ENCODE measurements at places on chromosomes 5 and 9.

DNA sequence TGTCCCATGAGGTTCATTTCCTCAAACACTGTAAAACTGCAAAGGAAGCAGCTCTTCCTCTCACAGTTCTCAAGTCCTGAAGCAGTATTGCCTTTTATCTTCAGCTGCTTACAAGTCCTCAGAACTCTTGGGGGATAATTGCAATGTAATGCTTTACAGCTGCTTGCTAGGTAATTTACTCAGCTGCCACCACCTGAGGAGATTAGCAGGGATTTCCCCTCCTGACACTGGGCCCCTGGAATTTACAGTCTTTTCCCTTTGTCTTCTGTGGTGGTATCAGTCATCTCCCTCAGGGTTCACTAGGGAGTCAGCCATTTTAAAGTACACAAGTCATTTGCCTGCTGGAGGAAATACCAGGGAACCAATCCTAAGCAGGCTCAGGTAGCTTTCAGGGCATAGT lies 754.3 kb upstream of the GRAMD2B start:
- no peak for DNase-seq

DNA sequence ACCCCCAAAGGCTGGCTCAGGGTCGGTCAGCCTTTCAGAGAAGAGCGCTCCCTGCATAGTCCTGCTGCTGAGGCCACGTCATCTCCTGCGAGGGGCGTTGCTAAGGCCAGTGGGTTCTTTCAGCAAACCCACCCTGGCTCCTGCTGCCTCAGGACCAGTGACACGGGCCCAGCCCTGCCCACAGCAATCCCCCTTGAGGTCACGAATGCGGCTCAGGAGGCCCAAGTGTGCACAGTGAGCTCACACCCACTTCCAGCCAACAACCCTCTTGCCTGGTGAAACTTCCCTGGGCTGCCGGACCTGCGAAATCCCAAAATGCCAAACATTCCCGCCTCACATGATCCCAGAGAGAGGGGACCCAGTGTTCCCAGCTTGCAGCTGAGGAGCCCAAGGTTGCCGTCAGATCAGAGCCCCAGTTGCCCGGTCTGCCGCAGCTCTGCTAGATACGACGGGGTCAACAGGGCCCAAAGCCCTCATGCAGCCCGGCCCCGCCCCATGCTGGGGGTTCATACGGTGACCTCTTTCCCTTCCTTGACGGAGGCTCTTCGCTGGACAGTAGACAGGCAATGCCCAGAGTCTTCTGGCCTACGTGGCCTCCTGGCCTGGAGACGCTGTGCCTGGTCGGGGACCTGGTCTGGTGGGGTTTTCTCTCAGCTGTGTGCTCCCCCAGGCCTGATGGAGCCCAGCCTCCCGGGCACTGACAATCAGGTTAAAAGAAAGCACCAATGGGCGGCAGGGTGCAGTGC lies 116.4 kb upstream of the COL5A1 start:
- DNase-seq: no peak

- no peak for DNase-seq
These were observed 188.4 kb downstream of the ACER2 start for GRCh38 chr9:19597176-19597575.

DNA sequence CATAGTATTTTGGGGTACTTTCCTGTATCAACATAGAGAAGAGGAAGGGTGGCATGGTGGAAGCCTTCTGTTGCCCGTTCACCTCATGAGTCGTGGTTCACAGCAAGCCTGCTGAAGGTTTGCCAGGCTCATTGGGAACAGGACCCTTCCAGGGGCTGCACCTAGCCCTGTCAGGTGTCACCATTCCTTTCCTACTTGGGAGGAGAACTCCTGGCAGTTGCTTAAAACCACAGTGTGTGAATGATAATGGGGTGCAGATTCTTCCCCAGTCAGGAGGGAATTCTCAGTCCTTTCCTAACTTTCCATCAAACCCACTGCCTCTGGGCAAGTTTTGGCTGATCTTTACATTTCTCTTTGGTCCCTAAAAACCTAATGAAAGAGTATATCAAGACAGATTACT lies 99.4 kb upstream of the CTNND2 start:
- no peak for DNase-seq

GRCh38 chr9:128225770-128226411 lies 22.7 kb downstream of the DNM1 start:
- no peak for DNase-seq

- no peak for DNase-seq
These were observed 88.9 kb upstream of the BNC2 start for GRCh38 chr9:16959391-16959790.

- DNase-seq: no peak
These were observed 280.3 kb downstream of the ARHGEF28 start for GRCh38 chr5:73906277-73906676.

GRCh38 chr5:117947836-117948235 lies 1040.5 kb downstream of the DTWD2 start:
- no peak for DNase-seq

DNA sequence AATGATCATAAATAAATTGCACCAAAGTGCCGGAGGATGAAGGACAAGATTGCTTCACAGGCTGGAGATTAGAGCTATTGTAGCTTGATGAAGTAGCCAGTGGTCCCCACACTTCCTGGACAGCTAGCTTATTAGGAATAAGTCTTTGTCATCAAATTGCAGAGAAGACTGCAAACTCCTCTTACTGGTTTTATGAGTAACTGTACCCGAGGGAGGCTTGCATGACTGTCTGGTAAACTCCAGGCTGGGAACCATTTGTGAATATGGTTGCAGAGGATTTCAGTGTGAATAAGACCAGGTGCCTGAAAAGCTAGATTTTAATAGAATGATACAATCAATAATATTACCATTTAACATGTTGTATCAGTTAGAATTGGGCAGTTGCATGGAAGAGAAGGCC lies 36.5 kb upstream of the SEMA5A start:
- no peak for DNase-seq

GRCh38 chr5:51380603-51381207 lies 2.5 kb upstream of the ISL1 start:
- no peak for DNase-seq

DNA sequence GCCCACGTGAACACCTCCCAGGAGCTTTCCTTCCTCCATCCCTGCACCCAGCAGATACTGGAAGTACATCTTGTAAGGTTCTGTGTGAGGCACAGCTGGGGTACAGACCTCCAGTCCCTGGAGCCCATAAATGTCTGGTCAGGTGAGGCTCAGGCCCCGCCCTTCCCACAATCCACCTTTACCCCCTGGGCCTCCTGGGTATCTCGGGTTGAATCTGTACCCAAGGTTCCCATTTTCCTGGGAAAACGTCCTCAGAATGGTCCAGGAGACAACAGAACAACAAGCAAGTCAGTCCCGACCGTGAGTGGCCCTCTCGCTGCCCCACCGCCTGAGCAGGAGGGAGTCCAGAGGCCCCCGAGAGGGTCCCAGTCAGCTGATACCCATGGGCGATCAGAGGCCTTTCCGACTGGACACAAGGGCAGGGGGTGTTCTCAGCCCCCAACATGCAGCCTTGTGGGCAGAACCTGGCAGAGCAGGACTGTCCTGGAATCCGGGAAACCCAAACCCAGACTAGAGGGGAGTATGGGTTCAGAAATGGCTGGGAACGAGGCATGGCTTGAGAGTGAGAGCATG lies 4.3 kb downstream of the SPATA31E1 start:
- DNase-seq: no peak

- DNase-seq: no peak
These were observed 1138.2 kb downstream of the TAF11L14 start for GRCh38 chr5:18772475-18772874.

GRCh38 chr9:37836386-37836785 lies 35.8 kb downstream of the DCAF10 start:
- DNase-seq: no peak

GRCh38 chr9:94960964-94961363 lies 234.5 kb downstream of the AOPEP start:
- DNase-seq: no peak

GRCh38 chr5:156534906-156535485 lies 208.0 kb downstream of the SGCD start:
- DNase-seq: no peak

- DNase-seq: no peak
These were observed 107.4 kb downstream of the MCTP1 start for GRCh38 chr5:95177456-95177855.

DNA sequence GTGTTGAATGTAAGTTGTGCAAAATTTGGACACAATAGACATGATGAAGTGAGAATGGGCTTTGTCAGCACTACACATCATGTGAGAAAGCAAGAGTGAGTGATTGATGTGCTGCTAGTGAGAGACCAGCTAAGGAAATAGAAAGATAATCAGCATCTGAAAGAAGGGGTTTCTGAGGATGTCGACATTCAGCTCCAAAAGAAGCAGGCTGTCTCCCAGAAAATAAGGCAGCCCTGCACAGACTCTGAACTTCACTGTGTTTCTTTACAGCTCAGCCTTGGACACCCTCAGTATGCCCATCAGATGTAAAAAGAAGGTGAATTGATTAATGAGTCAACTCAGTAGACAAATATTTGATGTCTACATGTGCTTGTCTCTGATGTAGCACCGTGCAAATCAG lies 80.8 kb upstream of the ADCY2 start:
- DNase-seq: no peak

GRCh38 chr5:109155625-109156024 lies 254.1 kb downstream of the PJA2 start:
- DNase-seq: no peak

DNA sequence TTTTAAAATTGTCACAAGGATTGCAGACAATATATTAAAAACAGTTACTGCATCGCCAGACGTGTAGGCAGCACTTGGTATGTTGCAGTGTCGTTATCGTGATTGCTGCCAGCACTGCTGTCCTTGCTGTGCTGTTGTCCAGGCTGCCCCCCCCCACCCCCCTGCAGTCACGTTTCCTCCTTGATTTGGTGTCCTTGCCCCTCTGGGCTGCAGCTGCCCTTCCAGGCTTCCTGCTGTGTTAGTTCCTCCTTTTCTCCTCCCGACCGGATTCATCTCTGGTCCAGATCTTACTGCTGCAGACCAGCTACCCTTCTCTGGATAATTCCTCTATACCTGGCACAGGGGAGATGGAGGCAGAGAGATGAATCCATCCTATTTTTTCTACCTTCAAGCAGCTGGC lies 298.9 kb downstream of the TRIM32 start:
- no peak for DNase-seq

- no peak for DNase-seq
These were observed 2.9 kb downstream of the PBX3 start for GRCh38 chr9:125749951-125750626.

GRCh38 chr5:107624235-107624634 lies 46.5 kb downstream of the EFNA5 start:
- no peak for DNase-seq

DNA sequence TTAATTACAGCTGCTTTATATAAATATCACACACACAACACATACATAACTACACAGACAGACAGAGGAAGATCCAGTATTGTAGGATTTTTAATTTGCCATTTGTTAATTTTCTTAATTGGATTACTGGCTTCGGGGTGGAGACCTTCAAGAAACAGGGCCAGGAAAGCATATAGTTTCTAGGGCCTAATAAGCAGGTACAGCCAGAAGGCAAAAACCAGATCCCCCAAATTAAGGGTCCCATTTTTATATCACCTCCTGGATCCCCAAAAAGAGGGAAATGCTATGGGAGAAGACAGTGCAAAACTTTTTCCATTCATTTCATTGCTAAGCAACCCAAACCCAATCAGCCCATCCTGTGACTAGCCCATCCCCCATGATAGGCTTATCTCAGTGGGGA lies 373.3 kb upstream of the FAM174A start:
- DNase-seq: no peak

- no peak for DNase-seq
These were observed 35.5 kb downstream of the PLGRKT start for GRCh38 chr9:5402217-5402616.

GRCh38 chr9:137012694-137013570 lies 15.1 kb downstream of the ABCA2 start:
- DNase-seq: no peak

- no peak for DNase-seq
These were observed 77.0 kb downstream of the LIFR start for GRCh38 chr5:38479315-38479904.

- no peak for DNase-seq
These were observed 128.1 kb upstream of the RPS23 start for GRCh38 chr5:82406205-82406773.

DNA sequence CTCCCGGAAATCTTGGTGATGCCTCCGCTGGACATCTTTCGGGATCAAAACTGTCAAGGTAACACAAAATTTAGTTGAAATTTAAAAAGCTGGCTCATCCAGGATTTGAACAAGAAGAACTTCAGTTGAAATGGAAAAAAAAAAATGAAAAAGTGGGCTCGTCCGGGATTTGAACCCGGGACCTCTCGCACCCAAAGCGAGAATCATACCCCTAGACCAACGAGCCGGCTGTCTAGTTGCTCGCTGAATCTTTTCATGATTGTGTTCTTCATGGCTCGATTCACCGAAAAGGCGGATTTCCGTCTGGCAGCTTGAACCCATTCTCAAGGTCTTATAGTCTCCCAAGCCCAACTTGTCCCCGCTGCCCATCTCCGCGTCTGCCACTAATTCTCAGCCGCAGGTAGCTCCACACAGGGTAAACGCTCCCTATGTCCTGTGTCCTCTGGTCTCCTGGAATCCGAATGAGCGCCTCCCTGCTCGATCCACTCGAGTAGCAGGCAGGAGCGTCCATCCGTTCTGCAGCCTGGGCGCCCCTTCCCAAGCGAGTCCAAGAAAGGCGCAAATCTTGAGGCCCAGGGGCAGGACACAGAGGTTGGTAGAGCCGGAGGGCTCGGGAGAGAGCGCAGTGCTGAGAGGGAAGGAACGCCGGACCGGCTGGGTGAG lies 16.2 kb downstream of the TRIM7 start:
- peak; percentile 67 for DNase-seq

- no peak for DNase-seq
These were observed 14.0 kb downstream of the NDUFS6 start for GRCh38 chr5:1815071-1815786.

DNA sequence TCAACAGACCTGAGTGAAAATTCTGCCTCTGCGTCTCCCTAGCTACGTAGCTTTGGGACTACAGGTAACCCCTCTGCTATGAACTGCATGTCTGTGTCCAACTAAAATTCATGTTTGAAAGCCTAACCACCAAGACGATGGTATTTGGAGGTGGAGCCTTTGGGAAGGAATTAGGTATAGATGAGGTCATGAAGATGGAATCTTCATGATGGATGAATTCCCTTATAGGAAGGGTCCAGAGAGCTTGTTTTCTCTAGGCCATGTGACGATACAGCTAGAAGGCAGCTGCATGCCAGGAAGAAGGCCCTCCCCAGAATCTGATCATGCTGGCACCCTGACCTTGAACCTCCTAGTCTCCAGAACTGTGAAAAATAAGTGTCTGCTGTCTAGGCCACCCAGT lies 296.4 kb downstream of the SLIT3 start:
- no peak for DNase-seq

- DNase-seq: no peak
These were observed 246.8 kb downstream of the ARRDC3 start for GRCh38 chr5:91136271-91136670.

GRCh38 chr9:2639786-2640185 lies 18.2 kb downstream of the VLDLR start:
- no peak for DNase-seq
